Right forelimb (tissue), 1 donor: ENCODE measurements at places on chromosomes 6 and 20.
A peak's percentile ranks its signal among the peaks of the same experiment; 100 is the strongest.

DNA sequence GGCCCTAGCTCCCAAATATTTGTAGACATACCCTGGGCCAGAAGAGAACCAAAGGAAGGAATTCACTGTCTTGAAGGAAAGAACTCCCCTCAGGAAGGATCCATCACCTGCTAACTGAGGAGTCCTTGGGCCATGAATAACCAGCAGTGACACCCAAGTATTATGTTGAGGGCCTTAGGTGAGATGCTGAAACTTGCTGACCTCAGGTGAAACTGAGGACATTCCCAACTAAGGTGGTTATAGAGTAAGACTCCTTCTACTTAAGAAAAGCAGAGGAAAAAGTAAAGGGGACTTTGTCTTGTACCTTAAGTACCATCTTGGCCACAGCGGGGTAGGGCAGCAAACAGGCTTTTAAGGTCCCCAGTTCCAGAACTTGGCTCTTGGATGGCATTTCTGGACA, 491.7 kb downstream of the C6orf118 start:
- no peak for DNase-seq

- DNase-seq = no peak
These were observed 310.5 kb downstream of the TAF4 start for GRCh38 chr20:61754976-61755778.

DNA sequence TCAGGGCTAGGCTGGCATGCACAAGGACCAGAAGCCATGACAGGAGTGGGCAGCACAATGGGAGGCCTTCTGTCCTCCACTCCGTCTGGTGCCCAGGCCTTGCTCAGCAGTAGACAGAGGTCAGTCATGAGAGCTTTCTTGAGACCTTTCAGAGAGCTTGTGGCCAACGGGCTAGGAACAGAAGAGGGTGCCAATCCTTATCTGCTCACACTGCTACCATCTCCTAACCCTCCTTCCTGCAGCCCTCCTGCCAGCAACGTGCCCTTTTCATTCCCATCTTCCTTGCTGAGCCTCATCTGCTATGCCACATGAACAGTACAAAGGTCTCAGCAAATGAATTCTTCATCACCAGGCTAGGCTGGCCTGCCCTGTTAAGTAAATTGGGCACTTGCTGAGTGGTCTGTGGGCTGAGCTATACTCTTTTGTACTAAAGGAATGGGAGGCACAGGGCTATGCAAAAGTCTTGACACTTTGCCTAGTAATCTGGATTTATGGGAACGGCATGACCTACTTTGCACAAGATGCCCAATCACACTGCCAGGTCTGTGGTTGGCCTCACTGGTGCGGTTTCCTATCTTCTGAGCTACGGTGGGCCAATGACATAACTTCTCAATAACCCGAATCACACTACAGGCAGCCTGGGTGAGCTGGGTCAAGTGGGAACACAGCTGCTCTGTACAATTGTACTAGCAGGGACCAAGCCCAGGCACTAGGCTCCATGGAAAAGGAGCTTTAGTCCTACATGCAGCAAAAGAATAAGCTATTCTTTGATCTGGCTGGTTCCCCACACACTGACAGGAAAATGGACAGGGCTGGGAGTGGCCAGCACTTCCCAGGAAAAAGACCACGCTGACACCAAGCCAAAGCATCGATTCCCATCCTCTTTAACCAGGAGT, 47.8 kb downstream of the ELOVL5 start:
- DNase-seq = no peak

- no peak for DNase-seq
These were observed 425.3 kb downstream of the EPM2A start for GRCh38 chr6:145309842-145310535.

DNA sequence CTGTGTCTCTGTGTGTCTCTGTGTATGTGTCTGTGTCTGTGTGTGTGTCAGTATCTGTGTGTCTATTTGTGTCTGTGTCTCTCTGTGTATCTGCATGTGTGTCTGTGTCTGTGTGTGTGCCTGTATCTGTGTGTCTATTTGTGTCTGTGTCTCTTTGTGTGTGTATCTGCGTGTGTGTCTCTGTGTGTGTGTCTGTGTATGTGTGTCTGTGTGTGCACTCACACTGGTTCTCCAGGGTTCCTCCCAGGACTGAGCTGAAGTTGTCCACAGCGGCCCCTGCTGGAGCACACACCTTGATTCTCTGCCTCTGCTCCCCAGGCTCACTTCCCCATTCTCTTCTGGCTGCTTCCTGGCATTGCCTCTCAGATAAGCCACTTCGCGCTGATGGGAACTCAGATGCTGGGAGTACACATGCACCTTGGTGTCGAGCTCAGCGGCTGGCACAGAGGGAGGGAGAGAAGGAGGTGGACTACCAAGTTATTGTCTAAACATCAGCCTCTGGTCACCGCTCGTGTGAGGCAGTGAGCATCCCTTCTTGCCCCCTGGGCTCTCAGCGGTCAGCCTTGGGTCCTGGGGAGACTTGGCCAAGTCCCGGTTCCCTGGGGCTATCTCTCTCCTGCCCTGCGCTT, 104.9 kb upstream of the NXT1 start:
- DNase-seq = peak; percentile 58

GRCh38 chr20:2814587-2815051, at the start of gene C20orf141:
Gene C20orf141, plus strand, starts transcription at chr20:2814987. Its CDS starts 198 bp downstream, at chr20:2815185.
- no peak for DNase-seq

- no peak for DNase-seq
These were observed 25.5 kb upstream of the PXDC1 start for GRCh38 chr6:3776881-3777507.

DNA sequence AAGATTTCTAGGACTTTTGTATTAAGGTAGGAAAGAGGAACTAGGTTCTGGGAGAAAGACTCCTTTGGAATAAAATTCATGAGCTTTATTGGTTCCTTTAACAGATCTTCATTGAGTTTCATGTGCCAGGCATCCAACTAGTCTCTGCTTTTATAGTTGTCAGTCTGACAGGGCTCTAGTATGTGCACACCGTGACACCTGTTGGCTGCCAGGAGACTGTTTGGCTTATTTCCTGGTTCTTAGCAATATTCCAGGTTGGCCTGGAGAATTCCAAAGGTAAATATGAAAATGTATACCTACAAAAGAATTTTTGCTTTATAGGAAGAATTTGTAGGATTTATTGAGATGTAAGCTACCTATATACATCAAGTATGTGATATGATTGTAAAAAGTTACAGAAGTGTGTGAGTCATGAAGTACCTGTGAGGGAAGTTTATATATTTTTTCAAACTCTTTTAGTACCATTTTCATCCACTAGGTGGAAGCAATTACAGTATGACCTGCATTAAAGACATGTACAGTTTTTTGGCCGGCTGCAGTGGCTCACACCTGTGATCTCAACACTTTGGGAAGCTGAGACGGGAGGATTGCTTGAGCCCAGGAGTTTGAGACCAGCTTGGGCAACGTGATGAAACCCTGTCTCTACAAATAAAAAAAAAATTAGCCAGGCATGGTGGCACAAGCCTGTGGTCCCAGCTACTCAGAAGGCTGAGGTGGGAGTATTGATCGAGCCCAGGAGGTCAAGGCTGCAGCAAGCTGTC, 35.2 kb downstream of the NDUFAF5 start:
- no peak for DNase-seq

- no peak for DNase-seq
These were observed 529.6 kb downstream of the ADGRB3 start for GRCh38 chr6:69164564-69165229.

GRCh38 chr6:88985901-88986300, 22.5 kb upstream of the RNGTT start:
- no peak for DNase-seq

DNA sequence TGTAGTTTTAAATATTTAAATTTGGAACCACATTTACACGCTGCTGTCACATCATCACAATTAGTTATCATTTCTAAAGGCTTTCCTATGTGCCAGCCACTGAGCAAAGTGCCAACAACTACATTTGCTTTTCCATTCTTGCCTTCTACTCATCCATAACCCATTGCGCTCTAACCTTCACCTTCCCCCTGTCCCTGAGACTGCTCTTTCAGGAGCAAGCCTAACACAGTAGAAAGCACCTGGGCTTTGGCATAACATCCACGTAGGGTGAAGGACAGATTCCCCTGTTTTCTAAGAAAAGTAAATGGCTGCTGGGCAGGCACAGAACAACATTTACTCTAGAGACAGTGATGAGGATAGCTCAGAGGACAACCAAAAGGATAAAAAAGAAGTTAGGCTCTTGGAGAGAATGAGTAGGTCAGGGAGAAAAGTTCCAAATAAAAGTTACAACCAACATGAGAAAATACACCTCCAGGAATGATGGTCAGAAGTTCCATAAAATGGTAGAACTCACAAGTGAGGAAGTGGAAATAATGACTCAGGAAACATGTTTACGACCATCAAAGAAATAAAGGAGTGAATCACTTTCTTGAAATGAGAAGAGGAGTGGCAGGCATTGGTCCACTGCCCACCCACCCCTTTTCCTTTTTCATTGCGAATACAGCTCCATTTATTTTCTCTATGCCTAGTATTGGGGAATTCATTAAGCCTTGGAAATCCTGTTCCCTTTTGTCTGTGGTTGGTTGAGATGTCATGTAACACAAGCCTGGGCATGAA, 77.2 kb downstream of the PFDN4 start:
- no peak for DNase-seq

DNA sequence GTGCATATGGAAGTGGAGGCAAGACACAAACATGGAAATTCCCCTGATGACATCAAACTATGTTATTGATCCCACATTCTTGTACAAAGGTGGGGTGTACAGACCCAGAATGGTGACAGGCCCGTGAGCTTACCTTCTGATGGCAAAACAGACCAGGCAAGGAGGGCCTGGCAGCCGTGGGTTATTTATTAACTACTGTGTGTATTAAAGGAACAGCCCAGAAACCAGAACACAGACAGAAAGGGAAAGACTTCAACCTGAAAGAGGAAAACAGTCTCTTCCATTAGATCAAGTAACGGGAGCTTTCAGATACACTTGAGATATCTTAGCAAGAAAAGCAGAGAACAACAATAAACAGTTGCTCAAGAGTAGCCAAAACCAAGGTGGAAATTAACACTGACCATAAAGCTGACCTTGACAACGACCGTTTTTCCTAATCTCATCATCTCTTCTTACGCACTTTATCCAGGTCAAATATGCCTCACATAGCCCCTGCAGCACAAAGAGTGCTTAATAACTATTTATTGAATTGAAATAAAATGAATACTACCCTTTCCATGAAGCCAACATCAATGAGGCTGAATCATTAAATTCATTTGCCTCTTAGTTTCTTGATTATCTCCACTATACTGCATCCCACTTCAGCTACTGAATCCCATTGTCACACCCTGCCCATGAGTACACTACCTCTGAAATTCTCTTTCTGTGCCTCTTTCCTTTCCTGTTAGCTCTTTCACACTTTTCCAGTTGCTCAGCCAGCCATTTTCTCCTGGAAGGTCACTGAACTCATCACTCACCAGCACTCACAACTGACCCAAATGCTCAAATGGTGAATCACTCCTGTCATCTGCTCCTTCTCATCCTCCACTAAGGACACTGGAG, 67.4 kb downstream of the MOXD1 start:
- no peak for DNase-seq

- no peak for DNase-seq
These were observed 45.9 kb downstream of the PLAGL1 start for GRCh38 chr6:143961886-143962878.

- no peak for DNase-seq
These were observed 7.8 kb downstream of the STX7 start for GRCh38 chr6:132505158-132505557.

- no peak for DNase-seq
These were observed 83.1 kb downstream of the SYNJ2 start for GRCh38 chr6:158064725-158065251.

- no peak for DNase-seq
These were observed 67.8 kb downstream of the SCAND1 start for GRCh38 chr20:35886537-35886936.

DNA sequence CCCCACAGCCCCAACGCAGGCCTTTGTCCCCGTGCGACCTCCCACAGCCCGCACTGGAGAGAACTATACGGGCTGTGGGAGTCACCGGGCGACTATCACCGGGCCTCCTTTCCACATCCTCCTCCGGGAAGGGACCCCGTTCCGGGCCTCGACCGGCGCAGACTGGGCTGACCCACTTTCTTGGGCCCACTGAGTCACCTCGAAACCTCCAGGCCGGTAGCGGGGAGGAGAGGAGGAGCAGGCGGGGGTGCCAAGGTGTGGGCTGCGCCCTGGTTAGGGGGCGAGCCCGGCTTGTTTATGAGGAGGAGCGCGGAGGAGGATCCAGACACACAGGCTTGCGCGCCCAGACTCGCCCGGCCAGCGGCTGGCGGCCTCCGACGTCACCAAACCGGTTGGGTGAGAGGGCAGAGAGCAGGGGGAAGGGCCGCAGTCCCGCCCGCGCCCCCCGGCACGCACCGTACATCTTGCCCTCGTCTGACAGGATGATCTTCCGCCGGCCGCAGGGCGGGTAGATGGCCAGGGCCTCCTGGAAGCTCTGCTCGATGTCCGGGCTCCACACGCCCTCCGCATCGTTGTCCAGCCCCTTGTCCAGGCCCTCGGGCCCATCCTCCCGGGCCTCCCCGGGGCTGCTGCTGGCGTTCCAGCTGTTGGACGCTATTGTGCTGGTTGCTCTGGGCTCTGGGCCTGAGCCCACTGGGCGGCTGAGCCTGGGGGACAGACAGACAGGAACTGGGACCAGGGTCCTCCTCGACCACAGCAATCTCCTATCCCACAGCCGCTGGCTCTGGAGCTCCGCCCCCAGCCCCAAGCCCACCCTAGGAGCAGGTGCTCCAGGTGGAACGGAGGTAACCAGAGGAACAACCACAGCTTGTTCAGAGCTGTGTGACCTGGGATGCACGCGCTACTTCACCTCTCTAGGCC, 10.6 kb downstream of the TEAD3 start:
- no peak for DNase-seq
